Omental fat pad (tissue), 4 donors: ENCODE measurements at places on chromosomes 6 and 20.
A peak's percentile ranks its signal among the peaks of the same experiment; 100 is the strongest.

- no peak for DNase-seq
Observed at GRCh38 chr20:42095221-42095620, 477.0 kb upstream of the CHD6 start.

DNA sequence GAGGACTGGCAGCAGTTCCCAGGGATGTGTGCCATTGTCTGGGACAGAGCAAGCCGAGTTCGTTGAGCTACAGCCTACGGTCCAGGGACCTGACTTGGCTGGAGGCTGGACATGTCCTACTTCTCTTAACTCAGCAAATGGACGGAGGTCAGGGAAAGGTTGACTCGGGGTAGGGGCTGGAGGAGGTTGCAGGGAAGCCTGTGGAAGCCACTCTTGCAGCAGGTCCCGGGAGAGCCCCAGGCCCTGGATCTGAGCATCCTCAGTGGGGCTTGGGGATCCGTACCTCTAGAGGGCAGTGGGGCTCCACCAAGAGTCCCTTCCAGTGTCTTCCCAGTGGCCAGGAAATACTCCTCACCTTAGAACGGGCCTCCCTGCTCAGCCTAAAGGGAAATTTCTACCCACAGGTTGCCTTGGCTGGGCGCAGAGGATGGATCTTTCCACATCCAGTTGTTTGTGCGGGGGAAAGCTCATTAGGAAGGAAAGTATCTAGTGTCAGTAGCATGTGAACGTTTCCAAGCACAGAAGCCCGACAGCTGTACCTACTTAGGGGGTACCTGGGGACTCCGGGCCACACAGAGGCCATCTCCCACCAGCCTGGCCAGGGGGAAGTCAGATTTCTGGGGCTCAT, 170.2 kb downstream of the NFATC2 start:
- DNase-seq, result peak; percentile 40

DNA sequence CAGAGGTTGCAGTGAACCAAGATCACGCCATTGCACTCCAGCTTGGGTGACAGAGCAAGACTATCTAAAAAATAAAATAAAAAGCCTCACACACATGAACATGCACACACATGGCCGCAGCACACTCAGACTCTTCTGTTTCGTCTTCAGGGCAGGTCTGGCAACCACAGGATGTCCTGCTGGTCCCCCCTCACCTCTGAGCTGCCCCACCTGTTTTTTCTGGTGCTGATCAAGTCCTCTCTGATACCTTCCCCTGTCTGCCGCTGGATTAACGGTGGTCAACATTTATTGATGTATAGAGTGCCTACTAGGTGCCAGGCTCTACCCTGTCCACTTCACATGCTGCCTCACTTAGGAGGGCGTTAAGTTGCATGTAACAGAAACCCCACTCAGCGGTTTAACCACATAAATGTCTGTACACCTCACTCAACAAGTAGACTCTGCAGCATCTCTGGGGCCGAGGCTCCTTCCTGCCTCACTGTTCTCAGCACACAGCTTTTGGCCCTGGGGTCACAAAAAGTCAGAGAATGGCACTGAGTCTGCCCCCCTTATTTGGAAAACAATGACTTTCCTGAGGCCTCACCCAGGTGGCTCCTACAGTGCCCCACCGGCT, 4.5 kb upstream of the AP5S1 start:
- no peak for DNase-seq

GRCh38 chr6:166419286-166419685, 36.5 kb upstream of the MPC1 start:
- DNase-seq, result no peak

DNA sequence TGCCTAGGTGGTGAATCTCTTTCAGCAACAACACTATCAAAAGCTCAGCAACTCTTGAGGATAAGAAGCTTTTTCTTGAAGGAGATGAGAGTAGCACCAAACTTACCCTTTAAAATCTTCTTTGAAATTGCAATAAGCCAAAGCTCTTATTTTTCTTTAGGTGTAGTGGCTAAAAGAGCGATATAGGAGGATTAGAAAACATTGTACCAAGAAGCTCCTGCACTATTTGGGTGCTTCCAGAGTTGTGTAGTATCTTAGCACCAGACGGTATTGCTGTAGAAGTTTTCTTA, 1.2 kb downstream of the FUT9 start:
- DNase-seq, result no peak

- no peak for DNase-seq
Observed at GRCh38 chr6:7680393-7681075, 45.4 kb upstream of the BMP6 start.

- no peak for DNase-seq
Observed at GRCh38 chr6:33667072-33667471, 44.4 kb downstream of the UQCC2 start.

DNA sequence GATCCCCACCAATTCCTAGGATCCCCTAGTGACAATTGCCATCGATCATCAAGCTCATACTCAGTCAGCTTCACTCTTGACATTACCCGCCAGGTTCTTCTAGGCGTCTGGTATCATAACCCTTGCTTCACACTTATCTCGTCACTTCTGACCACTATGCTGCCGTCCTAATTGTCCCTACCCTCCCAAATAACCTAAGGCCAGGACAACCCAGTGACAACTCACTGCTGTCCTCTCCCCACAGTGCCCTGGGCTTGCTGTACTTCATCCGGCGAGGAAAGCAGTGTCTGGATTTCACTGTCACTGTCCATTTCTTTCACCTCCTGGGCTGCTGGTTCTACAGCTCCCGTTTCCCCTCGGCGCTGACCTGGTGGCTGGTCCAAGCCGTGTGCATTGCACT, 3.7 kb downstream of the SYS1 start:
- no peak for DNase-seq

DNA sequence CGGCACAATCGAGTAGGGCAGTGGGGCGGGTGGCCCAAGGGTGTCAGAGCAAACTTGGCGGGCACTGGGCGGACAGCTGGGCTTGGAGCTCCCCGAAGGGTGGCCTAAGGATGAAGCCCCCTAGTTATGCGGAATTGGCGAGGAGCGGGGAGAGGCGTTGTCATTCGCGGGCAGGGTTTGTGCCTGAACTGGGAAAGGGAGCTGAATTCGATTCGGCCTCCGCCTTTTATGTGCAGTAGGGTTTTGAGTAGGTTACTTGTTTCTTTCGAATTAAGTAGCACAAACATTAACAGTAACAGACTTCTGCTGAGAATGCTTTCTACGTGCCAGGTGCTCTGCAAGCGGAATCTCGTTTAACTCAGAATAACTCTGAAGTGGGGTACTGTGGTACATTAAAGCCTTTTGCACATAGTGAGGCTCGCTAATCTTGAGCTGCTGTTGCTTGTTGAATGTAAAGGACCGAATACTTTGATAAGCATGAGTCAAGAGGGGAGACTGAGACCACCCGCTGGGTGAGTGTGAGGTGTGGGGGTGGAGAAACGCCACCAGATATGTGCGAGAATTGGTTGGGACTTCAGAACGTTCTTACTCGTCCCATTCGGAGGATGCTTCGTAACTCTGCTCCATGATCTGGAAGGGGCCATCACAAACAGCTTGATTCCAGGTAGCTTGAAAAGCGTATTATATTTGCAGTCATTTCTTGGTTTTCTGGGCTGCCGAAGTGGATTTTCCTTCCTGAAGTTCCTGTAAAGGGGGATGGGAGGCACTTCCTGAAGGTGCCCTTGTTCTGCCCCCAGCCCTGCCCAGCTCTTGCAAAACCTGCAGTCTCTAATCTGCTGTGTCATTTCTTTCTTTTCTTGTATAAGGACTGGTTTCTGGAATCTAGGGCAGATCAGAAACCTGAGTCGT, 833 bp downstream of the RAB5IF start:
- DNase-seq, result no peak

GRCh38 chr6:165031502-165031901, 277.9 kb downstream of the C6orf118 start:
- DNase-seq, result no peak
